ENCODE measurements at places on chromosomes 16 and 17. TPM values are rescaled to one million over a fixed set of nuclear protein-coding genes. Genes with fewer than 3 reads are reported as not detected.

DNA sequence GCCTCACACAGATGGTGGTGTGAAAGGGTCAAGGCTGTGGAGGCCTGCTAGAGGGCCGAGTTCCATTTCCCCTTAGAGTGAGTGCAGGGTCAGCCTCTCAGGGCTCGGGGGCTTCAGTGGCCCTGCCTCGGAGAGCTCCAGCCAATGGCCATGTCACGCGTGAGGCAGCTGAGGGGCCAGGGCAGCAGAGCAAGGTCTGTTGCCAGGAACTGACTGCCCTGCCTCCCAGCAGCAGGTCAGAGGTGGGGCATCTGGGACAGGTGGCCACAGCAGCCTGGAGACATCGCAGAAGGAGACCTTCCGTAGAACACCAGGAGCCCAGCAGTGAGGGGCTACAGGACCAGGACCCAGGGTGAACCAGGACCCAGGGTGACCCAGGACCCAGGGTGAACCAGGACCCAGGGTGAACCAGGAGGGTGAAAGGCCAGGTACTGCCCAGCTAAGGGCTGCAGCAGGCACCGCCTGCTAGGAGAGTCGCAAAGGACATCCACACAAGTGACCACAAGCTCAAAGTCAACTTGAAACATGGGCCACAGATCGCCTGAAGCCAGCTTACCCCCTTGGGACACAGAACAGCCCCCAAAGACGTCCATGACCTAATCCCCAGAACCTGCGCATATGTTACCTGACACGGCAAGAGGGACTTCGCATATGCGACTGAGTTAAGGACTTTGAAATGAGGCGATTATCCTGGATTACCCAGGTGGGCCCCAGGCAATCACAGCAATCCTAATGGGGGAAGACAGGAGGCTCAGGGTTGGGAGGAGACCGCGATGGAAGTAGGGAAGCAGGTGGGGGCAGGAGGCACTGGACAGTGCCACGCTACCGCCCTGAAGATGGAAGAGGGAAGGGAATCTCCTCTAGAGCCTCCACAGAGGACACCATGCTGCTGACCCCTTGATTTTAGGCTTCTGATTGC lies 4.8 kb upstream of the MEAK7 start:
- no peak for DNase-seq
- no peak overlapping the region for H3K4me3 ChIP-seq

GRCh38 chr17:78173097-78173715 lies 4.8 kb downstream of the SYNGR2 start:
- H3K4me3 ChIP-seq = no peak overlapping the region
- no peaks in the 10 kb centered on the region for H3K36me3 ChIP-seq
- DNase-seq = peak; percentile 46
- H3K27me3 ChIP-seq = no peaks in the 10 kb centered on the region
- peaks cover 20% of the 10 kb centered on the region for H3K4me1 ChIP-seq

- H3K27ac ChIP-seq = no peak overlapping the region
- no peak overlapping the region for H3K4me3 ChIP-seq
- H3K36me3 ChIP-seq = no peaks in the 10 kb centered on the region
- no peaks in the 10 kb centered on the region for H3K27me3 ChIP-seq
Observed at GRCh38 chr16:14146445-14146844, 75.3 kb downstream of the MRTFB start.

DNA sequence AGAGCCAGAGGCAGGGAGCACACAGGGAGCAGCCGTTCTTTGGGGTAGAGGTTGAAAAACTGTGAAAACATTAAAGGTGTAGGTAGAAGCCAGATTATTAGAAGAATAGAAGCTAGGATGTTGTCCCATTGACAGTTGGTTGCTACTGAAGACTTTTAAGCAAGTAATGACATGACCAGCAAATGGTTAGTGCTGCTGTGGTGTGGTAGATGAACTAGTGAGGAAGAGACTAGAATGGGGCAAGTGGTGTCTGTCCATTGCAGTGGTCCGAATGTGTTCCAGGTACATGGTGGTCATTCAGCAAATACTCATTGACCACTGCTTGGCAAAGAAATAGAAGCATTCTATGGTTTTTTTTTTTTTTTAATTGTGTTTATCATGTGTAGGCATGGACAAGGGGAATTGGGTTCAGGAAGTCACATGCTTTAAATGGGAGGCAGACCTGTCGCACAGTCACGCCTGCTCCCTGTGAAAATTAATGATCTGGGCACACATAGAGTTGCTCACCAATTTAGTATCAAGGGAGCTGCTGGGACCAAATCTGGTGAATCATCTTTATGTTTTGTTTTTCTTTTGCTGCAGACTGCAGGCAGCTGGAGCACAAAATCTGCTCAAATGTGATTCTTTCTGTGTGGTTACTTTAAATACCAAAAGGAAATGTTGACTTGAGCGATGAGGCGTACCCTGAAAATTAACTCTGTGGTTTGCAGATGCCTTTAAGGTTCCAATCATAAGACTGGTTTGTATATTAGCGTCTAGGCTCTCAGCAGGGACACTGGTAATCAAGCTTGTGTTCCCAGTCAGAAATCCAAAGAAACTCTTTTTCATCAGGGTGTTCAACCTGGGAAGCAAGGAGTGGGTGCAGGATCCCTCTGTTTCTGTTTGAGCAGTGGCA lies 30.7 kb downstream of the YPEL2 start:
- no peak overlapping the region for H3K27ac ChIP-seq
- no peaks in the 10 kb centered on the region for H3K27me3 ChIP-seq
- DNase-seq = no peak
- no peak overlapping the region for H3K4me3 ChIP-seq
- H3K4me1 ChIP-seq = peaks cover 26% of the 10 kb centered on the region
- H3K36me3 ChIP-seq = no peaks in the 10 kb centered on the region

DNA sequence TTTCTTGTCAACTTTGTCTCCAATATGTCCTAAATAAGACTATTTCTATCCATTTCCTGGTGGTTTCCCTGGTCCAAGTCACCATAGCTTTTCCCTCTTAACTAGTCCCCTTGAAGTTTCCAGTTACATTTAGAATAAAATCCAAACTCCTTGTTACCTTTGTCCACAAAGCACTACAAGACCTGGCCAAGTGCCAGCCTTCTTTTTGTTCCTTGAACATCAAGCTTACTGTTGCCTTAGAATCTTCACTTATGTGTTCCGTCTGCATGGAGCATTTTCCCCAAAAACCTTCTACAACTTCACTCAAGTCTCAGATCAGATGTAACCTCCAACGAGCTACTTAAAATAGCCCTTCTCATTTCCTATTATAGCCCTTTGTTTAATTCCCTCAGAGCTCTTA lies 101.4 kb downstream of the ITFG1 start:
- DNase-seq = no peak
- no peak overlapping the region for H3K4me3 ChIP-seq
- no peaks in the 10 kb centered on the region for H3K27me3 ChIP-seq
- no peaks in the 10 kb centered on the region for H3K36me3 ChIP-seq
- no peaks in the 10 kb centered on the region for H3K4me1 ChIP-seq

DNA sequence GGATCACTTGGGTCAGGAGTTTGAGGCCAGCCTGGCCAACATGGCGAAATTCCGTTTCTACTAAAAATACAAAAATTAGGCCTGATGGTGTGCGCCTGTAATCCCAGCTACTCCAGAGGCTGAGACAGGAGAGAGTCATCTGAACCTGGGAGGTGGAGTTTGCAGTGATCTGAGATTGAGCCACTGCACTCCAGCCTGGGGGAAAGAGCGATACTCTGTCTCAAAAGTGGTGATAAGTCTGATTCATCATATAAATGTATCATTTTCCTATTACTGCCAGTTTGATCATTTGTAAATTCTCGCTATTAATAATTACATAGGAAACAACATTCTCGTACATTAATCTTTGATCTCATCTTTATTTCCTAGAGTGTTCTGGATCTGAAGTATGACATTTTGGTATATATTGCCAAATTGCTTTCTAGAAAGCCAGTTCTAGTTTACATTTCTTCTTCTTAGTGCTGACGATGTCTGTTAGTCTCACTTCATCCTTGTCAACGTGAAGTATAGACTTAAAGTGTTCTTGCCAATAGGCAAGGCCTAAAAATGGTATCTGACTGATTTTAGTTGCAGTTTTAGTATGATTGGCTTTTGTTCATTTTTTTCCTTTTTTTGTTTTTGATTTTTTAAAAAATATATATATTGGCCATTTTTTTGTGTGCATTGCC lies 9.7 kb downstream of the RABEP1 start:
- DNase-seq = no peak
- no peaks in the 10 kb centered on the region for H3K27me3 ChIP-seq
- peaks cover 5% of the 10 kb centered on the region for H3K4me1 ChIP-seq
- H3K4me3 ChIP-seq = no peak overlapping the region
- H3K27ac ChIP-seq = no peak overlapping the region
- no peaks in the 10 kb centered on the region for H3K36me3 ChIP-seq

The CACNG3 gene
- polyA plus RNA-seq = not detected

DNA sequence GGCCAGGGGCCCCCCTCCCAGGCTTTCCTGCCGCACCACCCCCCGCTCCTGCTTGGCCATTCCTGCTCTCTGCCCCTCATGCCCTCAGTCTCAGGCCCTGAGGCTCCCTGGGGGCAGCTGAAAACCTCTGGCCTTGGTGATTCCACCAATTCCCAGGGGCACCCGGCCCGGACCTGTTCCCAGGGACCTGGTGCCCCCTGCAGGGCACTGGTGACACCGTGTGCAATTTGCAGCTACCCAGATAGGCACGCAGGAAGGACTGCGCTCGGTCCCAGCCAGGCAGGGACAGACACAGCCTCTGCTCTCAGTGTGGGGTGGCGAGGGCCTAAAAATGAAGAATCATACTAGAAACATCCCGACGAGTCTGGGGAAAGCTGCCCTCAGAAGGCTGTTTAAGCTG lies 13.4 kb downstream of the WFDC1 start:
- no peaks in the 10 kb centered on the region for H3K27me3 ChIP-seq
- H3K4me3 ChIP-seq = no peak overlapping the region
- no peak overlapping the region for H3K27ac ChIP-seq
- H3K36me3 ChIP-seq = no peaks in the 10 kb centered on the region
- DNase-seq = peak; percentile 25
- peaks cover 2% of the 10 kb centered on the region for H3K4me1 ChIP-seq

Data from ovary (tissue), 10 donors.